ENCODE measurements at places on chromosomes 2 and 18.

DNA sequence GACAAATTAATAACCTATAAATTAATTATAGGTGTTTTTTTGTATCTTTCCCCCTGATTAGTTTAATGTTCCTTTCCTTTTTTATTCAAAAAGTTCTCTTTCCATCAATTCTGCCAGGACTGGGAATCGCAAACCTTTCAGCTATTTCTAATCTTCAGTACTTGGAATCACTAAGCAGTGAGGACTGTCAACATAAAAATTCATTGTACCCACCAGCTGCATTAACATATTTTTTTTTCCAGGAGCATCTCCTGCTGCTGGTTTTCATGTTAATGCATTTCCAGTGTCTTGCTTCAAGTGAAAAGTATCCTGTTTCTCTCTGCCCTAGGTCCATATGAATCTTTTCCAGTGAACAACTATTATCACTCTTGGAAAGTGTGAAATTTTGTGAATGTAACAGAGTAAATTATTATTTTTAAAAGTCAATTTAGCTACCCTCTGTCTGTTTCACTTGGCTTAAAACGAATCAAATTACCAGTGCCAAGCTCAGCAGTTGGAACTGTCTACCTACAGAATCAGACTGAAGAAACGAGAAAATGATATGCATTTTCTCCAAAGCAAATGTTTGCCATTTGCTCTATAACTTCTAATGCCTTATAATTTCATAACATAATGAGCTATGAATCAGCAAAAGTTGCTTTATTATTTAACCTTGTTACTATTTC is 804.4 kb downstream of the EPHA4 start:
- DNase-seq, result no peak

- DNase-seq, result no peak
These were observed 184.5 kb downstream of the FAM210A start for GRCh38 chr18:13541621-13542519.

DNA sequence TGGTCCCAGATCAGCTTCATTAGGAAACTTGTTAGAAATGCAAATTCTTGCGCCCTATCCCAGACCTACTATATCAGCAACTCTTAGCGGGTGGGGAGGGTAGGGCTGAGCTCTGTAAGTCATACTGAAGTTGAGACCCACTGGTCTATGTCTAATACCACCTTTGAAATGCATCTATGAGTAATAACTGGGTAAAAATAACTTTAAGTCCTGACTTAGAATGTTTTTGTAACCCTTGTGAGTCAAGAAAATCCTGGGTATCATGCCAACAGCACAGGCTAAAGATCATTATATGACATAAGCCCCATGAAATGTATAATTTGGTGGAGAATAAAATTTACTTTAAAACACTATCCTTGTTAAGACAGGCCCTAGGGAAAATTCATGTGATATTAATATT is 41.4 kb downstream of the PRKD3 start:
- no peak for DNase-seq

GRCh38 chr2:238852206-238852869 is 4.5 kb downstream of the TWIST2 start:
- DNase-seq, result no peak

DNA sequence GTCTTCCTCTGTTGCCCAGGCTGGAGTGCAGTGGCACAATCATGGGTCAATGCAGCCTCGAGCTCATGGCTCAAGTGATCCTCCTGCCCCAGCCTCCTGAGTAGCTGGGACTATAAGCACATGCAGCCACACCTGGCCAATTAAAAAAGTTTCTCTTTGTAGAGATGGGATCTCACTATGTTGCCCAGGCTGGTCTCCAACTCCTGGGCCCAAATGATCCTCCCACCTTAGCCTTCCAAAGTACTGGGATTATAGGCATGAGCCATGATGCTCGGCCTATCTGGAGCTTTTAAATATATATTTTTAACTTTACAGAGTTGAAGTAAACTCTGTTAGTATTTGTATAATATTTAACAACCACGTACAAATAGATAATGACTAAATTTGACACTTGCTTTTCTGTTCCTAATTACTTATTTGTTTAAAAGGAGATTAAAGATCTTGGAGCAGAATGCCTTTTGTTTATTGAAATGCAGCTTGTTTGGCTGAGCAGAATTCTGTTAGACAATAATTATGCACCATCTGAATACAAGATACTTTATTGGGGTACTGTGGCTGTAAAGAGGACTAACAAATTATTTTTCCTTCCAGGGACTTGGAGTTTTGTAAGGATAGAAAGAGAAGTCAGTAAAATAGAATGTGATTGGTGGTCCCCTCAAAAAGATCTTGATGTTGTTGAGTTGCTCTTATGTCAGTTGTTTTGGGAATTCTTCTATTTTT is 175.0 kb downstream of the FMNL2 start:
- no peak for DNase-seq

DNA sequence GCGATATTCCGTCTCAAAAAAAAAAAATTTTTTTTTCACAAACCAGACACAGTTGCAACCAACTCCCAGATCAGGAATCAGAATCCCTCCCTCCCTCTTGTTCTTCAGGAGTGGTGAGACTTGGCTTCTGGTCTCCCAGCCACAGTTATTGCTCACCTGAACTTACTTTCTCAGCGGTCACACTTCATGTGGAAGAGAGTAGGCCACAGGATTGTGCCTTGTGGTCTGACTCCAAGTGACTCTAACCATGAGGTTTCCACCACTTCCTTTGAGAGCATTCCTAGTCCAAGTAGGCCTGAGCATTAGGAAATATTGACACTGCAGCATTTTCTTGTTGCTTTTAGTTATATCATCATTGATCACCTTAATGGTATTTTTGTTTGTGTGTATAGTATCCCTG is 12.1 kb downstream of the FMNL2 start:
- DNase-seq, result no peak

DNA sequence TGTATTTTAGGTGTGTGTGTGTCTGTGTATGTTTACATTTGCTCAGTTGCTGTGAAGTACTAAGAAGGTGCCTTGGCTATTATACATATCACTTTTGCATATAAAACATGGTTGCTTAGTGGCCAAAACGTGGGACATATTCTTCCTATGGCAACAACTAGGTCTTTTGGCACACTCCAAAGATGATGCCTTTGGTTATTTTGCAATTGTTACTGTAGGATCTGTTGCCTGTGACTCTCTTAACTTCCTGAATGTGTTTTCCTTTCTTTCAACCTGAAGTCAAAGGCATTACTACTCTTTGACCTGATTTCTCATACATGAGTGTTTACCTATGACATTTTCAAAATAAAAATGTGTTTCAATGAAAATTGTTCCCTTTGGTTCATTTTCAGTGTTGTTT is 160.5 kb downstream of the UBE2E3 start:
- no peak for DNase-seq

- DNase-seq, result no peak
These were observed 45.0 kb downstream of the SRD5A2 start for GRCh38 chr2:31535768-31536167.

GRCh38 chr2:14189929-14190328 is 442.6 kb upstream of the LRATD1 start:
- no peak for DNase-seq

DNA sequence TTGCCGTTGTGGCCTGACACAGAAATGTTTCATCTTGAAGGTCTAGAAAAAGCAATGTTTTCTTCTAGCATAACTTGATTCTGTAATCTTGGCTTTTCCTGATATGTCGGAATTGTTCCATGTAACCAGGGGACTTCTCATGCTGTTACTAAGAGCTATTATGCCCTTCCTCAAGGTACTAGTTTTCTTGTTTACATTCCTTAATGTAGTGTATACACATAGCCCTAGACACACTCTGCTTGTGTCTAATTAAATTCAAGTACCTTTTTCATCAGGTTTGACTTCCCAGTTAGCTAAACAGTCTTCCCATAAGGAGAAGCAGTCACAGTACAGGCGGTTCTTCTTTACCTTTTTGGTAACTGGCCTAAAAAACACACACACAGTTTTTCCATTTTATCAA is 122.8 kb upstream of the MSH6 start:
- no peak for DNase-seq

GRCh38 chr2:75580606-75581005 is 19.9 kb upstream of the EVA1A start:
- no peak for DNase-seq

DNA sequence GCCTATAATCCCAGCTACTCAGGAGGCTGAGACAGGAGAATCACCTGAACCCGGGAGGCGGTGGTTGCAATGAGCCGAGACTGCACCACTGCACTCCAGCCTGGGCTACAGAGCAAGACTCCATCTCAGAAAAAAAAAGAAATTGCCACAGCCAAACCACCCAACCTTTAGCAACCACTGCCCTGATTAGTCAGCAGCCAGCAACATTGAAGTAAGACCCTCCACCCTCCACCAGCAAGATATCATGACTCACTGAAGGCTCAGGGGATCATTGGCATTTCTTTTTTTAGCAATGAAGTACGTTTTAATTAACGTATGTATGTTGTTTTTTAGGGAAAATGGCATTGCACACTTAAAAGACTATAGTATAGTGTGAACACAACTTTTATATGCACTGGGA is 349.1 kb upstream of the ACVR2A start:
- no peak for DNase-seq
